ENCODE measurements at places on chromosomes 11 and 22.

- no peak for DNase-seq
Observed at GRCh38 chr22:43237280-43237679, 50.3 kb upstream of the TTLL12 start.

DNA sequence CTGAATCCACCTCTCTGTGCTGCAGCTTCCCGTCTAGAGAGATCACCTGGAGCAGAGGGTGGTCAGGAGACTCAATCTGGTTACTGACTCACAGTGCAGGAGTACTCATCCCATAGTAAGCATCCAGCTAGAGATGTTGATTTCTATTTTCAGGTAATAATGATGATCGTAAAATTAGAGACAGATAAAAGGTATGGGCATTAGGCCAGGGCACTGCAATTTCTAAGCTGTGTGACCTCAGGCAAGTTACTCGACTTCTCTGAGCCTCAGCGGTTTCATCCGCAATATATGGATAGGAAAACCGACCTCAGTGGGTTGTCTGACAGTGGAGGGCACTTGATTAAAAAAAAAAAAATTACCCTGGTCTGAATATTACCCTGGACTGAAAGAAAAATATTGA is 13.8 kb upstream of the SAMM50 start:
- no peak for DNase-seq

DNA sequence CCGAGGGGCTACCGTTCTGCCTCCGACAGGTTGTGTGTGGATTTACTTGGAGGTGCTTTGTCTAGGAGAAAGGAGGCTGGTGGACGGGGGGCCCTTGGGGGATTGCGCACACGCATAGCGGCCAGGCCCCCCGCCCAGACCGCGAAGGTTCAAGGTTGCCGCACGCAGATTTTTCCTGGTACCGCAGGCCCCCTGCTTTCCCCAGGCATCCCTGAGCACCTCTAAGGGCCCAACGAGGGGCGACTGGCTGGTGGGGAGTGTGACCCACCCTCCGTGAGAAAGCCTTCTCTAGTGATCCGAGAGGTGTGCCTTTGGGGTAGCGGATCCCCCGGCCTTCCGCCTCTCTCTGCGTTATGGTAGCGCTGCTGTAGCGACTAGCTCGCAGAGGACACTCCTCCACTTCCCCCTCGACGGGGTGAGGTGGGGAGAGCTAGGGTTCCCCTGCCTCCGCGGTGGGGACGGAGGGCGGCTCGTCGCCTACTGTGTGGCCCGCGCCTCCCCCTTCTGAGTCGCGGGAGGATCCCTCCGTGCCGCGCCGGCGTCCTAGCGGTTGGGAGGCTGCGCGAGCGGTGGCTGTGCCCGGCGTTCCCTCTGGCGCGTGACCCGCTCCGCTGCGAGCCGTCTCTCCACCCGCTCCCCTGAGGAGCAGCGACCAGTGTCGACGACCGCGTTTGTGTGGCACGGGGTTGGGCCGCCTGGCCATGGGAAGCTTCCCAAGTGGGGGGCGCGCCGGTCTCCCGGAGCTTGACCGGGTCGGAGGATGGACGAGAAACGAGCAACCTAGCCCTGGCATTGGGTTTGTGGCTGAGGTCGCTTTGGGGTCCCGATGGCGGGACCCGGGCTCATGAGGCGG is 3900.0 kb upstream of the OR11H1 start:
- DNase-seq, result no peak

- DNase-seq, result no peak
Observed at GRCh38 chr11:66055021-66055420, 2.9 kb downstream of the SF3B2 start.

- DNase-seq, result no peak
Observed at GRCh38 chr11:8102965-8103364, 22.0 kb downstream of the TUB start.

GRCh38 chr11:119149786-119150275 is 979 bp downstream of the ABCG4 start:
- no peak for DNase-seq

- DNase-seq, result no peak
Observed at GRCh38 chr11:99916078-99916477, 771.0 kb upstream of the ARHGAP42 start.

DNA sequence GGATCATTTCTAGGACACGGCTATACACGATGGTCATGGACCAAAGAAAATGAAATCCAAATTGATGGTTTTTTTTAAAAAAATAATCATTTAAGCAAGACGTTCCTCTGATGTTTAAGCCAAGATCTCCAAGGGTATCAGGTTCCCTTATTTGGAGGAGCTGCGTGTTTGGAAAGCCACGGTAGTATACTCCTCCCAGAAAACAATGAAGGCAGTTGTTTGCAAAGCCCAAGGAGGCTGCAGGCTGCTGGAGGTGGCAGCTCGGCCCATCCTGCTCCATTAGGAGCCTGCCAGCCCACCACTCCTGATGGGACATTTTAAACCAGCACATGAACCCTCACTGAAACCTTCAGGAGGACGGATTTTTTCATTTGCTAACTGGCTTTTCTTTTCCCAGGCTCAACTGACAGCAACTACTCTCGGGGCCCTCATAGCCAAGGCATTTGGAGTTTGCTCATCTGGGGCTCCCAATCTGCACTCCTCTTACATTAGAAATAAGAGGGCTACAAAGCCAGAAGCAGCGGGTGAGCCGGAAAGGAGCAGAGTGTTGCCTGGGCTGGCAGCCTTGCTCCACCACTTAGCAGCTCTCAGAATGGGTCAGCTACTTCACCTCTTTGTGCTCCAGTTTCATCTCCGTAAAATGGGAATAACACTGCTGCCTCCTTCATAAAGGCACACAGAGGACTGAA is 58.4 kb downstream of the ABTB2 start:
- DNase-seq, result no peak

Measured in HFFc6 (cell line).